ENCODE measurements at places on chromosomes 7 and 10.

GRCh38 chr10:12829831-12830390, 171.6 kb downstream of the CCDC3 start:
- no peak for DNase-seq

- no peak for DNase-seq
These were observed 88.0 kb downstream of the MDFIC start for GRCh38 chr7:115009736-115010440.

DNA sequence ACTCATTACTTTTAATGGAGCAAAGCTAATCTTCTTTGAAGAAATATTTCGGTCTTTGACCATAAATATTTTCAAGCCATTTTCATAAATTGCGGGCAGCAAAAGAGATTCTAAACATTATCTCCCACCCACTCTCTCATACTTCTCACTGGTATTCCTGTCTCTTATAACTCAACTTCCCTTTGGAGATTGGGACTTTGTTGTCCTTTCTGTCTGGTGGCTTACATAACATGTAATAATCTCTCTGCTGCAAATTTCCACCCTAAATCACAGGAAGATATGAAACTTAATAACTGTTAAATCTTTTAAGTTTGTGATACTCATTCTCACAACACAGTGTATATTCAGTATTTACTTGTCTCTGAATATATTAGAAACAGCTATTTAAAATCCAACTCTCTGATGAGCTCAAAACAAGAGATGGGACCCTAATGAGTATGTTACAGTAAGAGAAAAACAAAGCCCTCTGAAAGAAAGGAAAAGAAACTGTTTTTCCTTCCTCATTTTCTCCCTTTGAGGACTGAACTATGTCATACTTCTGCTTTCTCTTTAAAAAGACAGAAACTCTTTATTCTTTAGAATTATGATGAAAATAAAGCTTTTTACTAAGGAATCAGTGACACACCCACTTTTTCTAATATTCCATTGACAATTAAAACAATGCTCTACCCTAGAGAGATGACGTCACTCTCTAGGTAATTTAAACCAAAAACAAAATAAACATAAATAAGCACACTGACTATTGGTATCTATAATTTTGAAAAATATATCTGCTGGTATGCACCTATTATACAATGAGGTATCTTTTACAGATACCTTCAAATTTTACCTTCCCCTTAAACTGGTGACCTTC, 14.7 kb downstream of the CALCR start:
- no peak for DNase-seq

DNA sequence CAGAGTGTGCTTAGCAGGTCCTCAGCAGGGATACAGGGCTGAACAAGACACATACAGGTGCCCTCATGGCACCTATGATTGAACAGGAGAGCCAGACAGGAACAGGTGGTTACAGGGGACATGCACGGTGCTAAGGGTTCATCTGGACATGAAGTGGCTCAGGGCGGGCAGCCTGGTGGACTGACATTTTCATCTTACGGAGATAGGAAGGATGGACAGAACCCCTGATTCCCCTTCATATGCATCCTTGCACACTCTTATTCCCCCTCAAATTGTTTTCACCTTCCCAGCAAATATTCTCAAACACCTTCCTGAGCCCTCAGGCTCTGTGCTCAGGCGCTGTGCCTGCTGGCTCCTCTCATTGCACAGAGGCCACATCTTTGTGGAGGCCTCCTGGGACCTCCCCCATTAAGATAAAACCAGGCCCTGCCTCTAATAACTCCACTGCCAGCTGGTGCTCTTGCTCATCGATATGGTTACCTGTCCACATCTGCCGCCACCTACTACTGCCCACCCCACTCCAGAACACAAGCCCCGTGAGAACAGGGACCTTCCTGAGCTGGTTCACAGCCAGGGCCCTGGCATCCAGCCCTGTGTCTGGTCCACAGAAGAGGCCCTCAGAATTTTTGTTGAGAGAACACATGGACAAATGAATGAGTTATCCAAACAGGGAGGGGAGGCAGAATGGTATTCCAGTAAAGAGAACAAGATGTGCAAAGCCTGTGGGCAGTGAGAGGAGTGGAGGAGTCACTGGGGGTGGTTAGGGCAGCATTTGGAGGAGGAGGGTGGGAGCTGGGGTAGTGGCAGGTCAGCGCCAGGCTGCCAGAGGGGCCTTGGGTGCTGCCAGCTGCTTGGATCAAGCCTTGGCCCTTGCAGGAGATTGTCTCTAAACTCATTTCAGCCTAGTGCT, 68.9 kb upstream of the AQP1 start:
- no peak for DNase-seq

DNA sequence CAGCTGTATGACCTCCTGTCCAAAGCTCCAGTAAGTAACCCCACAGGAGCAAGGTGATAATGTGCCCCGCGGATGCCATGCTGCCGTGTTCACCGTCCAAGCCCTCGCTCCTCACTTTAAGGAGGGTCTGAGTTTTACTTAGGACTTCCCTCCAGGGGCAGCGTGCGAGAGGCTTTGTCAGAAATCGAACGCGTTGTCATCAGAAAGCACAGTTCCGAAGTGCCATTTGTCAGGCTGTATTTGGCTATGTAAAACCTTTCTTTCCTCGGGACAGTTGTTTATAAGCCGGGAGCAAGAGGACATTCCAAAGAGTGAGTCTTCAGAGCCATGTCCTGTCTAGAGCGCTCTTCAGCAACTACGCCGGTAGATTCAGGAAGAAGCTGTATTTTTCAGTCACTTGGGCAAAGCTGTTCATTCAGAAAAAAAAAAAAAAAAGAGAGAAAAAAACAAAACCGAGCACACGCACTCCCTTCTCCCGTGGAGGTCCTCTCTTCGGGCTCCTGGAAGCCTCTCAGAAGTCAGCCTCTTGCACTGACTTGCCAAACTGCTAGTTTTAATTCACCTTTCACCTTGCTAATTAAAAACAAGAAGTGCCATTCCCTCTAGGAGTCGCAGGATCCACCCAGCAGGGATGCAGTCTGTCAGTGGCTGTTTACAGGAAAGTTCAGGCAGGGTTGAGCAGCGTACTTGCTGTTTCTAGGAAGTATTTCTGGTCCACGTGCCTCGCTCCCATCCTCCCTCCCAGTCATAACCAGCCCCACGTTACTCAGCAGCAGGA, at the start of gene SEMA3E:
Gene SEMA3E (minus strand): TSS at position 676 of the 778 bp plus-strand sequence.
- DNase-seq = no peak

DNA sequence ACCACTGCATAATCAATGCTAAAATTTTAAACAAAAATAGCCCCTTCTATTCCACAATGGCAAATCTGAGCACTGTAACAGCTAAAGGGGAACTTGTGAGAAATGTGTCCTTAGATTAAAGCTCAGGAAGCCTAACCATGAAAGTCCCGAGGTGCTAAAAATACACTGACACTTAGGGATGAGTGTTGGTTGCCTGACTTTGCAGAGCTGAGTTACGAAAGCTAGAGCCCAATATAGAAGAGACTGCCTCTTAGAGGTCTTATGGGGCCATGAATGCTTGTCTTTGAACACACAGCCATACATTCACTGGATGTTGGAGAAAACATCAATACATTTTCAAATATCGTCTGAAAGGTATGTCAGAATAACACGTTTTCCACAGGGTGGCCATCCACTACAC, 209.7 kb downstream of the LHFPL3 start:
- no peak for DNase-seq

DNA sequence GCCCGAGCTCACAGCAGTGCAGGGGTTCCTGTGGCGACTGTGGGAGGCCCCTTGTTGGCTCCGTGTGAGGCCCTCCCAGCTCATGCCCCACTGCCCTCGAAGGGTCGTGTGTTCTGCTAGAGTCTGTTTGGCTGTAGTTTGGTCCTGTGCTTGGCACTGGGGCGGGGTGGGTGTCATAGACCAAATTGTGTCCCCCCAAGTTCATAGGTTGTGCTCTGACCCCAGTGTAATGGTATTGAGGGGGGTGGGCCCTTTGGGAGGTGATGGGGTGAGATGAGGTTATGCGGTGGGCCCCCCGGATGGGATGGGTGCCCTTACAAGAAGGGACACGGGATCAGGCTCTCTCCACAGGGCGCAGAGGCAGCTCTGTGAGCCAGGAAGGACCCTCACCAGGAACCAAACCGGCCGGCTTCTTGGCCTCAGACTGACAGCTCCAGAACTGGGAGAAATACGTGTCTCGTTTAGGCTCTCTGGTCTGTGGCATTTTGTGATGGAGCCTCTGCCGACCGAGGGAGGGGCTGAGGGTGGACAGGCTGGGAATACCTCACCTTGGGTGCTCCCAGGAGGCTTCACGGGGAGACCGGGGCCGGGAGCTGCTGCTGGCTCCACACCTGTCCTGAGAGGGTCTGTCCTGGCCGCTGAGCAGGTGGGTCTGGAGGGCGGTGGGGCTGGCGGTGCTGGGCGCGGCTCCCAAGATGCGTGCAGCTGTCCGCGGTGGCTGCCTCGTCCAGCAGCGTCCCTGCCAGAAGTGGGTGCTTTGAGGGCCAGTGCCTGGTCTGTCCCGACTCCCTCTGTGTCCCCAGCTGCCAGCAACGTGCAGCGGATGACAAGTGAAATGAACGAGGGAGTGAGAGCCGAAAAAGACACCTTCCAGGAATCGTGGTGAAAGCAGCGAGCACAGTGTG, 89.4 kb downstream of the INPP5A start:
- DNase-seq = no peak

DNA sequence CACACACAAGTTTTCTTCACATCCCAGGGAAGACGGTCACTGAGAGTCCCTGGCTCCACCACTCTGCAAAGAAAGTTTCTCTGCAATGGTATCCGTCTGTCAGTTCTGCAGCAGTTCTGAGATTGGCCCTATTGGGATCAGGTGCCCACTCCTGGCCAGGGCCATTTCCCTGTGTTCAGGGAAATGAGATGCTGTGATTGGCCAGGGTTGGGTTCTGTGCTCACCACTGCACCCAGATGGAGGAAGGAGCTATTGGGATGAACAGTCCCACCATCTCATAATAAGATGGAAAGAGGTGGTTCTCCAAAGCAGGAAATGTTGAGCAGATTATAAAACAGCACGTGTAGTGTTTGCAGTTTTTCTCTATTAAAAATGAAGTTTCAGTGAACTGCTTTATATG, 13.3 kb upstream of the PIP4K2A start:
- DNase-seq = no peak

DNA sequence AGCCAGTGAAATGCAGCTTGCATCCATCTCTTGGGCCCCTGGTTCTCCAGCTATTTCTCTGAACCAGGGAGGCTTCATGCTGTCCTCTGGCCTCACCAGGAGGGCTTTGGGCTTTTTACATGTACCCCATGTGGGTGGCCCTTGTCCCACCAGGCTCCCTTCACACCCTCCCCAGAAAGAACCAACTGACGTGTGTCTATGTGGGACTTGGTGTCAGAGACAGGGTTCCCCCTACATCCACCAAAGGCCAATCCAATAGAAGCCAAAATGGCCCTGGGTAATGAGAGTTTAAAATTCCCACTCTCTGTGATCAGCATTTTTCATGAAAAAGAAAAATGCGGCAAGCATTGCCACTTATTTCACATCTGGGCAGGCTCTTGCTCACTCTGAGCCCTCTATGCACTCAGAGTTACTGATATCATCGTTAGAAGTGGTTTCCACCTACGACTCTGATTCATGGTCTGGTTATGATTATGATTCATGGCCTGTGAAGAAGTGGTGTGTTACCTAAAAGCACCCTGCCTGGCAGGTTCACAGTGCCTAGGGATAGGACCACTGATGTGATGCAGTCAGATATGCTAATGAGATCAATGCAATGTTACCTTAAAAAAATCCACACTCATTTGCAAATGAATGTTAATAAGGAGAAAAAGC, 133.5 kb downstream of the BUB3 start:
- DNase-seq = no peak

DNA sequence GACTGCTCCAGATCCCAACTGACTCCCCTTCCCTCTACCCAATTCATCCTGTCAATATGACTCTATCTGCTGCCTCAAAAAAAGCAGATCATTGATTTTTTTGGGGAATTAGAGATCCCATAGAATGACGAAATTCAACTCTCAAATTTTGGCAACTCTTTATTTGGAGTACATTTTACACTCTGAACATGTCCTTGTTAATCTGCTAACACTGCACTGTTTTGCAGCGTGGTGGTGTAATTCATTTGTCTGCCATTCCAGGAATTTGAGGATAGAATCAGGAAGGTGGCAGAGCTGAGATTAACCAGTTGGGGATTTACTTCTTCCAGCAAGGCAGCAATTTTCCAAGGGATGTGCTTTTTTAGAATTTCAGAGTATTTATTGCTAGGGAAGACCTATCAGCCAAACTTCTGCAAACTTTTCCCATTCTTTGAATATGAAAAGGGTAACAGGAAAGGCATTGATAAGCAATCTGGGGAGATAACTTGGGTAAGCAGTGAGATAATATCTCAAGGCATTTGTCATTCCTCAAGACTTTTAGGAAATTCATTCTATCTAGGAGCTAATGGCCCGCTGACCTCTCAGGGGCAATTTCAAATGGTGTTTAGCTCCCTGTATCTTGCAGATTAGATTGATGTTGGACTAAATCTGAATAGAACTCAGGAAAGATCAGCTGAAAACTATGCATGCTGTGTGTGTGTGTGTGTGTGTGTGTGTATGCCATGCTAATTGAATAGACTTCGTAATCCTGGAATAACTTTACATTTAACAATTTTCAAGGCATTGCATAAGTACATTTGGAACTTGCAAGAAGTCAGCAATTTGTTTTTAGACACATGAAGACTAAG, 9.7 kb downstream of the BAMBI start:
- DNase-seq = no peak

DNA sequence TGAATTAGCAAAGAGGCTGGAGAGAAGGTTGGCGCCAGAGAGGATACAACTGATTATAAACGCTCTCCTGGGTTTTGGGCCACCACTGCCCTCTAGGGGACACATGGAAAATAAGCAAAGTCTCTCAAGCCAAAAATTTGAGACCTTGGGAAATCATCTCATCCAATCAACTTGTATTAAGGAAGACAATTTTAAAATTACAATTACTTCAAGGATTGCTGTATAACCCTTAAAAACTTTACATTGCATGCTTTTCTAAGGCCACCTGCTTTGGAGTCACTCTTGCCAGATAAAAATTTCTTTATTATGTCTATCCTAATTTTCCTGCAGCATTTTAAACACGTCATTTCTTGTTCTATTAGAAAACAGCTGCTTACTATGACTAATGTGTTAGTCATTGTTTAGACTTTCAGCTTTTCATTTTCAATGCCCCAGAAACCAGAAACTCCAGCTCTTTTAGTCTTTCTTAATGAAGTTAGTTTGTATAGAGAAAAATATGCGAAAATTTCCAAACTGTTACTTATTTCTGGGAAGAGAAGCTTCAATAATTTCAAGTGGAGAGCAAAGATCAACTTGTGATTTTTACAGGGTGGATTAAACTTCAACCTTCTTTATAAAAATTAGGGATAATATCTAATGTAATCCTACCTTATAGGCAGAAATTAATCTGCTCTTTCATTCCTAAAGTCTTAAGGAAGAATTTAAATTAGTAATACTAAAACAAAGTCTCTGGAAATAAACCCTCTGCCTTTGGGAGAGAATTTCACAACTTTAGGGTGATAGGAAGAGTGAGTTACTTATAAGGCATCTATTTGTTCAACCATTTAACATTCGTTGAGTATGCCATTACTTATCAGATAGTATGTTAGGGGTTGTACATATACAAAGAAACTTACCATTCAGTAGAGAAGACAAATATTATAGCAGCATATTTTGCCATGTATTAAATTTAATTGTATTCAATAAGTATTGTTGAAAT, 20.6 kb upstream of the RHOBTB1 start:
- DNase-seq = peak; percentile 59

Data from CD4-positive, alpha-beta T cell treated with Interleukin-2 at 100 ng/mL for 4 hours (primary cell).